ENCODE measurements at places on chromosomes 1 and 21.

DNA sequence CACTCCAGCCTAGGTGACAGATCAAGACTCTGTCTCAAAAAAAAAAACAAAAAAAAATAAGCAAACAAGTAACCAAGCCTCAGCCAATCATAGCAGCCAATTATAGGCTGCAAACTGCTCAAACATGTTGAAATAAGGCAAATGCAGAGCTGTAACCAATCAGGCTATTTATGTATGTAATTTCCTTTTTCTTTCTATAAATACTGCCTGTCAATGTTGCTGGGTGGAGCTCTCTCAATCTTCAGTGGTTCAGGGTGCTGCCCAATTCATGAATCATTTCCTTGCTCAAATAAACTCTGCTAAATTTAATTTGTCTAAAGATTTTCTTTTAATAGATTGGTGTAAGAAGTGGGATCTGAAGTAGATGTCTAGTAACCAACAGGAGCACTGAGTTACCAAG, 11.6 kb upstream of the CD1D start:
- no peak for DNase-seq

DNA sequence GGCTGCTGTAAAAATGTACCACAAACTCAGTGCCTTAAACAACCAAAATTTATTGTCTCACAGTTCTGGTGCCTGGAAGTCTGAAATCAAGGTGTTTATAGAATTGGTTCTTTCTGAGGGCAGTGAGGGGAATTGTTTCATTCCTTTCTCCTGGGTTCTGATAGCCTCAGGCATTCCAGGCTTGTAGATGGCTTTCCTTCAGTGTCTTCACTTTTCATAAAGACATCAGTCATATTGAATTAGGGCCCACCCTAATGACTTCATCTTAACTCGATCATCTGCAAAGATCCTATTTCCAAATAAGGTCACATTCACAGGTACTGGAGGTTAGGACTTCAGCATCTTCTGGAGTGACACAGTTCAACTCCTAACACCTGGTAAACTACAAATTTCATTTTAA, 15.0 kb downstream of the CDKN2C start:
- DNase-seq: peak; percentile 50

DNA sequence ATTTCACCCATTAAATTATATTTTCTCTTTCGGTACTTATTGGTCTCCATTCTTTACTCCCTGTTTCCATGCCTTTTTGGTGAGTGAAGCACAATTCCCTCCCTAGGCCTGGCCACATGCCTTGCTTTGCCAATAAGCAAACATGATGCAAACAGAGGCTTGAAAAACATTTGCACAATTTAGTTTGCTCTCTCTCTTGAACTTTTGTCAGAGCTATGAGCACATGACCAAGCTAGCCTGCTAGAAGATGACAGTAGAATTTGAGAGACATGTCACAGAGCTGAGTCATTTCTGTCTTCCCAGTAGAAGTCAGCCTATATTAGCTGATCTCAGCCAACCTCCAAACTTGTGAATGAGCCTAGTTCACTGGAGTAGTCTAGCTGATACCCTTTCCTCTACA, 24.6 kb downstream of the ANGPTL3 start:
- DNase-seq: no peak

DNA sequence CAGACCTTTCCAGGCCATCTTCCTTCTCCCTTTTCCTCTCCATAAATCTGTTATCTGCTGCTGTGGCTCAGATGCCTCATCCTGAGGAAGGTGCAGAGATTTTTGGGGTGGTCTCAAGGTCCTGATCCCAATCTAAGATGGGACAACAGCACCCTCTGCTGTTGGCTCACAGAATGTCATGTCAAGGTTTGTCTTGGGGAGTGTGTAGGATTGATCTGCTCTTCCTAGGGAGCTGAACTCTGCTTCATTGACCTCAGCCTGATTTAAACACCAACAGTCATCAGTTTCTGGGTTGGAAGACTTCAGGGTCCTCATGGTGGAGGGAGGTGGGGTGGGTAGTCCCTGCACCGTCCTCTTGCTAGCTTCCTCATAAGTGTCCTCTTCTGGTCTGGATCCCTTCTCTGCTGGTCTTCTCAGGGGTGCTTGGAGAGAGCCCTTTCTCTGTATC, 62.8 kb upstream of the LAX1 start:
- DNase-seq: peak; percentile 65

- no peak for DNase-seq
Observed at GRCh38 chr1:90340606-90341005, 345.7 kb downstream of the ZNF326 start.

DNA sequence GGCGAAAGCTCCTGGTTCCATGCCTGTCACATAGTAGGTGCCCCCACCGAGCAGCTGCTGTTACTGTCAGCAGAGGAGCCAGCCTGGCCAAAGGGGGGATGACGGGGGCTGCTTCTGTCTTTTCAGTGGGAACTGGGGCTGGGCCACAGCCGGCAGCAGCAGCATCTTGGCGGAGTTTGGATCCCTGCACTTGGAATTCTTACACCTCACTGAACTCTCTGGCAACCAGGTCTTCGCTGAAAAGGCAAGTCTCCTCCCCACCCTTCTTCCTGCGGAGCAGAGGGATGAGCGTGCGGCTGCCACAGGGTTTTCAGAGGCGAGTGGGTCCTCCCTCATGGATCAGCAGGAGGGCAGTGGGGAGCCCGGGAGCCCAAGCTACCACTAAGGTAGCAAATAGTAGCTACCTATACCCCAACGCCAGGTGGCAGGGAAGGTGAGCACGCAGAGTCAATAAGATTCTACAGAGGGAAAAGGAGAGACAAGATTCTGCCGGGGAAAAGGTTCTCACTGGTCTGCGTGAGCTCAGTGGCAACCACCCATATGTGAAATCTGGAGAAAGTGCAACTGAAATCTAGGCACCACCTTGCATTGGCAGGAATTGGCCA, 41.4 kb upstream of the SELENON start:
- peak; percentile 84 for DNase-seq

GRCh38 chr1:54594463-54594862, 28.9 kb downstream of the FAM151A start:
- no peak for DNase-seq

DNA sequence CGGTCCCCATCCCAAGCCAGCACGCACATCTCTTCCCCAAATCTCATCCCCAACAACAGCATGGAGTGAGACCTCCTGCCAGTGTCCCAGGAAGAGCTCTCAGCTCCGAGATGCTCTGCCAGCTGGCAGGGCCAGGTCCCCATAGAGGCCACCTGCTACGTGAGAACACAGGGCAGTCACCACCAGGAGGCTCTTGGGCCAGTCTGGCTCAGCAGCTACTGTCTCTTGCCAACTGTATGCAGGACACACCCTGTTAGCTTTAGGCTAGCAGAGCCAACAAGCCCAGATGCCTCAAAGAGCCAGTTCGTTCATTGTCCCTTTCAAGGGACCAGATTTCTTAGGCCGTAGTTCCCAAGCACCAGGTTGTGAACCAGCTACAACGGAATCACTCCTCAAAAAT, 36.9 kb downstream of the FBXO2 start:
- DNase-seq: no peak

DNA sequence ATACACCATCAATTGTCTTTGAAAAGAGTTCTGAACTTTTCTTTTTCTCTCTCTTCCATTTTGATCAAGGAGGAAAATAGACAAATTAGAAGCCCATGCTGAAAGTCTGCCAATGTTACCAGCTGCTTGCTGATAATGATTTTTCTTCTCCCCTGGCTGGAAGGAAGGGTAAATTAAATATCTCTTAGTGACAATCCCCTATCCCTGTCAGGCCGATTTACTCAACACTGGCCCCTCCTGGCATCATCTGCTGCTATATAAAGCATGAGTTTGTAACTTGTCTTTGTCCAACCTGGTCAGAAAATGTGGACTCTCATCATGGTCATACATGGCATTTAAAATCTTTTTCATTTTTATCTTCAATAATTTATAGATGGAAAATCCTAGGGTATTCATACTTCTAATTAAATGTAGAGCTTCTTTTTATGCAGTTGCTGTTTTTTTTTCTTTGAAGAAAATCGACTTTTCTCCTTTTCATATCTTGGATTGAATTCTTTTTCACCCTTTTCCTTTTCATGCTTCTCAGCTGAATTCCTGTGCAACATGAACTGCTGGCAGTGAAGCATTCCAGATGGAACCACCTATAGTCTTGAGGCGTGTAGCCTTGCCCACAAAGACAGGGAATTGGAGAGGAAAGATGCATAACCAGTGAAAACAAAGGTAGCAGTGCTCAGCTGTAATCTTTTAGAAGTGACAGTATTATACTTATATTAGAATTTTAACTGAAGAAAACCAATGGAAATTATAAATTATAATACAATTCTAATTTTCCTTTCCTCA, 214.7 kb upstream of the PTGFR start:
- DNase-seq: no peak

DNA sequence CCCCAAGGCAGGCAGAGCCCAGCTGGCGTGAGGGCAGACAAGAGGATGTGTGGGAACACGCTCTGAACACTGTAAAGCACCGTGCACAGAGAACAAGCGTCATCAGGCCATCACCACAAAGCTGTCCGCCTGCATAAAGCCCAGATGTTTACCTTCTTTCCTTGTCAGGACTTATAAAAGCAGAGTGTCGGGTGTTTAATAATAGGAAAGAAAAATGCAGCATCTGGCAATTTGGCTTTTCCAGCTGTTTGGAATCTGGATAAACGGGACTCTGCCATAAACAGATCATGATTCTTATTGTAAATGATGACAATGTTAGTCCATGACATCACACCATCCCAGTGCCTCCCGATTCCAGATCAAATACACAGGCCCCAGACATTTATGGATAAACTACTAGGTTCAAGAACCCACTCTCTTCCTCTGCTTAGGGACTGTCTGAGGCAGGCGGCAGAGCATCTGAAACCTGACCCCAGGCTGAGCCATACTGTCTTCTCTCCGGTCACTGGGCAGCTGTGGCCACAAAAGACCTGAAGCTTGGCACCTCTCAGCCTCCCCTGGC, 4.2 kb downstream of the GLIS1 start:
- DNase-seq: peak; percentile 59

GRCh38 chr1:233490488-233490887, 123.4 kb upstream of the KCNK1 start:
- peak; percentile 99 for DNase-seq

GRCh38 chr1:223035724-223036478, 107.1 kb downstream of the TLR5 start:
- DNase-seq: no peak

GRCh38 chr21:46597896-46598343, 7.0 kb downstream of the S100B start:
- DNase-seq: no peak

DNA sequence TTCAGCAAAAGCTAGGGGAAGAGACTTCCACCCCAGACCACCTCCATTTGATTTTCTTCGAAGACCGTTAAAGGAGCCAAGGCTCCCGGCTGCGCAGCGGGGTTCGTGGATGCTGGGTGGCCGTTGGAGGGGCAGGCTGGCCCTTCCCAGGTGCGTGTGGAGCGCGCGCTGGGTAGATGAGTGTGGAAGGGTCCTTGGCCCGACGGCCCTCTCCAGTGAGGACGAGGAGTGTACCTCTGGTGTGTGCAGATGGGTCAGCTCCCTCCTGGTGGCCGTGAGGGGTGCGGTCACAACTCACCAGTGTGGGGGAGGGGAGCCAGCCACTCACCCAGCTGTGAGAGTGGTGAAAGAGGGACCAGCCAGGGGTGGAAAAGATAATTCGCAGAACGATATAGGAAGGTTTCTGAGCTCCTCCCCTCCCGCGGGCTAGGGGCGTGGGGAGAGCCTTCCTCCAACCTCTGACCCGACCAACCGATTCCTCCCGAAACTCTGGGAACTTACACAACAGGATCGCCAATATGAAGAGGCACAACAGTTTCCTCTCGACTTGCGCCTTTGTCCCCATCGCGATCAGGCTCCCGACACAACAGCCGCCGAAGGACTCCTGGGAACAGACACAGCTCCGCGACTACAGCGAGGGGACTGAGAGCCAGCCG, at the start of gene F11R:
Gene F11R (minus strand): TSS at position 644 of the 656 bp plus-strand sequence. CDS start 79 bp downstream, at position 565.
- no peak for DNase-seq

DNA sequence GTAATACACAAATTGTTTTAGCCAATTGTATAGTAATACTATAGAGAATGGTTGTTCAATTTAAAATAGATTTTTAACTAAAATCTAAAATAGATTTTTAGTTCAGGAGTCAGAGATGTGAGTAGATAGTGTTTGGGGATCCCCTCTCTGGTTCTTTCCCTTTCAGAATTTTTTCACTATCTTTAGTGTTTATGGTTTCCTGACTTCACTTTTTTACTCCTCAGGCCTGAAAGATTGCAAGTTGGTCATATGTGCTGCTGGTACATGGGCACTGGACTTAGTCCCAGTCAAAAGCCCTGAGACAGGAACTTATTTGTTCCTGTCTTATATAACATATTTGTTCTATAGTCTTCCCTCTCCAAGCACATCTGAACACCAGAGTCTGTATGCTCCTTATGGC, 96.8 kb upstream of the ATP1B1 start:
- DNase-seq: no peak

DNA sequence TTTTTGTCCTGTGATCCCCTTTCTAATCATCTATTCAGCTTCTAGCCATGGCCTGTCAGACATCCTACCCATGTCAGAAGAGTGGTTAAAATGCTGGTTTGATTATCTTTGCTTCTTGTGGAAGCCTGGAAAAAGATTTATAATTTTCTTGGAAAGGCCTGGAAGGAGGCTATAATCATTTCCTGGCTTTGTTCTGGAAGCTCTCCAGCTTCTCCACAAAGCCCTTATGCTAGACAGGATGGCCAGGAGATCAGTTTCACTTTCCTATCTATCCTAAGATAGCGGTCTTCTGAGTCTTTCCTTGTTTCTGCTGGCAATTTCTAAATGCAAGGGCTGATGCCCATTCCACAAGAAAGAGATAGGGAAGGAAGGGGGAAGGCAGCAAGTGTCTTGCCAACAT, 90.9 kb upstream of the SLC44A3 start:
- no peak for DNase-seq

- no peak for DNase-seq
Observed at GRCh38 chr21:35430260-35430659, 381.2 kb upstream of the RUNX1 start.

GRCh38 chr1:174626031-174627025, 178.6 kb downstream of the GPR52 start:
- no peak for DNase-seq

GRCh38 chr1:2415337-2415736, 3.0 kb upstream of the PEX10 start:
- DNase-seq: no peak

- DNase-seq: no peak
Observed at GRCh38 chr1:38000529-38001455, 4.5 kb downstream of the FHL3 start.

DNA sequence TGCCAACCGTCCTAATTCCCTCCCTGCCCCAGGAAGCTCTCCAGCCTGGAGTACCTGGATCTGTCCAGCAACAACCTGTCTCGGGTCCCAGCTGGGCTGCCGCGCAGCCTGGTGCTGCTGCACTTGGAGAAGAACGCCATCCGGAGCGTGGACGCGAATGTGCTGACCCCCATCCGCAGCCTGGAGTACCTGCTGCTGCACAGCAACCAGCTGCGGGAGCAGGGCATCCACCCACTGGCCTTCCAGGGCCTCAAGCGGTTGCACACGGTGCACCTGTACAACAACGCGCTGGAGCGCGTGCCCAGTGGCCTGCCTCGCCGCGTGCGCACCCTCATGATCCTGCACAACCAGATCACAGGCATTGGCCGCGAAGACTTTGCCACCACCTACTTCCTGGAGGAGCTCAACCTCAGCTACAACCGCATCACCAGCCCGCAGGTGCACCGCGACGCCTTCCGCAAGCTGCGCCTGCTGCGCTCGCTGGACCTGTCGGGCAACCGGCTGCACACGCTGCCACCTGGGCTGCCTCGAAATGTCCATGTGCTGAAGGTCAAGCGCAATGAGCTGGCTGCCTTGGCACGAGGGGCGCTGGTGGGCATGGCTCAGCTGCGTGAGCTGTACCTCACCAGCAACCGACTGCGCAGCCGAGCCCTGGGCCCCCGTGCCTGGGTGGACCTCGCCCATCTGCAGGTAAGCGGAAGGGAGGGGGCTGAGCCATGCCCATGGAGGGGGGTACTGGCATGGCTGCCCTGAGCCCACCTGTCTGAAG, 16.5 kb downstream of the PODN start:
- DNase-seq: no peak
